ENCODE measurements at places on chromosomes 5 and 9. TPM values are rescaled to one million over a fixed set of nuclear protein-coding genes. Genes with fewer than 3 reads are reported as not detected.

GRCh38 chr5:151449297-151449696 is 1.9 kb downstream of the SLC36A1 start:
- DNase-seq = no peak

Gene BTNL9
- 27.6 TPM for total RNA-seq

Gene CTXN3
- not detected for total RNA-seq

DNA sequence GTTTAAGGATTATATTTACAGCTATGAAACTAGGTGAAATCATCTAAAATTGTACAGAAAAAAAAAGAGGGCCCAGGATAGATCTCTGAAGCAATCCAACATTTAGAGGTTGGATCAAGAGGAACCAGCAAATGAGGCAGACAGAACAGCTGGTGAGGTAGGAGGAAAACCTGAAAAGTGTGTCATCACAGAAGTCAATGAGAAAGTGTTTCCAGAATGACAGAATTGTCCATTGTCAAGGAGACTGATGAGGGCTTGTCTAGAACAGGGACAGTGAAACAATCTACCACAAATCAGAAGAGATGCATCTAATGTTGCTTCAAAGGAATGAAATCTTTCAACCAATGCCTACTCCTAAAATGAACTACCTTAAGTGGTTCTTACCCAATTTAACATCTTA is 6.6 kb downstream of the C5orf63 start:
- DNase-seq = no peak

DNA sequence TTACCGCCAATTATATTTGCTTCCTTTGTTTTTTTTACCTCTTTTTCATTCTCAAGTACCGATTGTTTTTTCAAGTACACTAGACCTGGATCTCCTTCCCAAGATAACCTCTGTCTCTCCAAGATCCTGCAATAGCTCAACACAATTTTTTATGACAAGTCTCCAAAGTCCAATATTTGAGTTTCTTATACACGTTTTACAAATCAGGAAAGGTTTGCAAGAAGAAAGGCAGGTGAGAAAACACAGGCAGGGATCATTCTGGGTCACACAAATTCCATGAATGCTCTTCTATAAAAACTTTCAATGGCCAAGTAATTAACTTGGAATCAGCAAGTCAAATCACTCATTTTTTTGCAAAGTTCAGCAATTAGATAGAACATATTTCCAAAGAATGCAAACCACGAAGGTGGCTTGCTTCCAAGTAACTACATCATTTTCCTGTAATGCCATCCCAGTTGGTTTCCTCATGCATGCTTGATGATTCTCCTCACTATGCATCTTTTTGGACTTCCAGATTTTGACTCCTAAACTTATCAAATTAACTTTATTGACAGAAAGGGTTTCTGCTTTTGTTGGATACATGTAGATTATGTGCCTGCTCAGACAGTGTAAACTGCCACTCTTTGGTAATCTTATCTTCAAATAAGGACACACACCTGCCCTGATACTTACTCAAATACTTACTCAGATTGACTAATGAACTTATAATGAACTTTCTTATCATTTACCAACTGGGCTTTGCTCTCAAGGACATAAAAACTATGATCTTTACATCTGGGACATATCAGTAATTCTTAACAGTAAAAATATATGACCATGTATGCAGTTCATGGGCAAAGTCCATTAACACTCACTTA is 24.7 kb upstream of the IFNE start:
- no peak for DNase-seq

Gene OTULINL
- 0.27 TPM for total RNA-seq

Gene RMRP
- 8,247 TPM for total RNA-seq

Gene PRELID2
- total RNA-seq = 2.6 TPM

Gene BARX1
- not detected for total RNA-seq

GRCh38 chr9:128105538-128106175 is 21.9 kb downstream of the PTGES2 start:
- no peak for DNase-seq

Gene IFNK
- not detected for total RNA-seq

GRCh38 chr9:127568618-127568970 is 43.5 kb upstream of the STXBP1 start:
- no peak for DNase-seq

- no peak for DNase-seq
These were observed 516.5 kb downstream of the KIF4B start for GRCh38 chr5:155530046-155530445.

Gene LURAP1L
- not detected for total RNA-seq

DNA sequence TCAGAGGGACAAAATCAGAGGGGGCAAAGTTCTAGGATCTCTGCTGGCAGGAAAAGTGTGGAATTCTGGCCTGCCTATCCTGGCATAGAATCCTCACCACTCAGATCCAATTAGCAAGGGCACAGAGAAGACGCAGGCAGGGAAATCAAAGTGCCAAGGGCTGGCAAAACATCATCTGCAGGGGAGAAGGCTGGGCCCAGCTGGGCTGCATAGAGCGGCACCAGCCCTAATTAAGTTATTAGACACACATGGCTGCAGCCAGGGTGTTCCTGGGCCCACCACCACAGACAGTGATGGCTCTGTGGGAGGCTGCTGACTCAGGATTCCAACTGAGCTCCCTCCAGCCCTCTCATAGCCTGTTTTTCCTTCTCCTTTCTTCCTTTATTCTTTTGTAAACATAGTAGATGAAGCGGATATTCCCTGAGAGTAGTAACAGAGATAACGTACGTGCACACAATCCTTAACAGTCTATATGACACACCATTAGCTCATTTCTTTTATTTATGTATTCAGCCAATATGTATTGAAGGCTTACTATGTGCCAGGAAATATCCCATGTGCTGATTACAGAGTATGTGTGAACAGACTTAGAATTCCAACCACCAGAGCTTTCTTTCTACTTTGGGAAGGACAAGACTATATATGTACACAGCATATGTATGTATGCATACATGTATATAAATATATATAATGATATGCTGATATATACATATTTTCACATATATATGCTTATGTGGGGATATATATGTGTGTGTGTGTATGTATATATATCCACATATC is 236.1 kb downstream of the ASTN2 start:
- DNase-seq = no peak

DNA sequence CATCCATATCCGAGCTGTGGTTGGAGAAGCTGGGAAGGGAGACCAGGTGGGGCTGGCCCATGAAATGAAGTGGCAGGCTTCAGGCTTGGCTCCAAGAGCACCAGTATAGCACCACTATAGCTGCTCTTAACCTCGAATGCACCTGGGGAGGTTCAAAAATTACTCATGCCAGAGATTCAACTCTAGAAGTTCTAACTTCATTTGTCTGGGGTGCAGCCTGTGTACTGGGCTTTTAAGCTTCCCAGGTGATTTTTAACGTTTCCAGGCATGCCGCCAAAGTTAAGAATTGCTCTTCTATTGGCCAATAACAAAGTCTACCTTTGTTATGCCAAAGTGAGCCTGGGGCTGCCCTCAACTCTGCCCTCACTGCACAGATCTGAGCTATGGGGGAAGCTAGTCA is 458 bp downstream of the PRSS3 start:
- DNase-seq = no peak

Measured in activated B cell treated with CpG ODN at 0.5 μM for 24 hours (primary cell).